ENCODE measurements at places on chromosomes 6 and 20. TPM values are rescaled to one million over a fixed set of nuclear protein-coding genes. Genes with fewer than 3 reads are reported as not detected.

- DNase-seq, result no peak
Measured at GRCh38 chr20:47377122-47377722, 20.7 kb upstream of the ZMYND8 start.

The SLC52A3 gene
- not detected for total RNA-seq

GRCh38 chr6:169069356-169069755 lies 184.3 kb downstream of the THBS2 start:
- no peak for DNase-seq

- no peak for DNase-seq
Measured at GRCh38 chr20:58981628-58982364, 740 bp downstream of the NELFCD start.

GRCh38 chr20:49361862-49362660 lies 84.2 kb upstream of the ZNFX1 start:
- no peak for DNase-seq

The KIF6 gene
- 0.29 TPM for total RNA-seq

DNA sequence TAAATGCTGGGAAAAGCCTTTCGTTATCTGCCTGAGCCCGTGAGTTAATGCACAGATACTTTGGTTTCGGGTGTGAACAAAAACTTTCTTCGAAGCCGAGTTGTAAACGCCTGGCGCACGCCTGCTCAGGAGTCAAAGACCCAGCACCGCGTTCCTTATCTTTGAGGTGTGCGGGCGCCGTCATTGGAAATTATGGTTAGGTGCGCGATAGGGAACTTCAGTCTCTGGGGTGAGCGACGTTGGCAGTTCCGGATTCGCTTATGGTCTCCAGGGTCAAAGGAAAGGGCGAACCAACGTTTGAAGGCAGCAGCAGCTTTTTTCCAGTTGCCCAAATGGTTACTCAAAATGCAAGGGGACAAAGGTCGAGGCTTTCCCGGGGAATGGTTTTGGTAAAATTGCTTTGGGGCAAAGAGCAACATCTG lies 853 bp downstream of the SLC22A3 start:
- DNase-seq, result no peak

The NRM gene
- total RNA-seq, result 35.7 TPM

The SLC25A27 gene
- 0.64 TPM for total RNA-seq

The PSMB9 gene
- total RNA-seq, result 202 TPM

The CST3 gene
- not detected for total RNA-seq

The EHMT2 gene
- total RNA-seq, result 40.1 TPM

The MYCT1 gene
- not detected for total RNA-seq

DNA sequence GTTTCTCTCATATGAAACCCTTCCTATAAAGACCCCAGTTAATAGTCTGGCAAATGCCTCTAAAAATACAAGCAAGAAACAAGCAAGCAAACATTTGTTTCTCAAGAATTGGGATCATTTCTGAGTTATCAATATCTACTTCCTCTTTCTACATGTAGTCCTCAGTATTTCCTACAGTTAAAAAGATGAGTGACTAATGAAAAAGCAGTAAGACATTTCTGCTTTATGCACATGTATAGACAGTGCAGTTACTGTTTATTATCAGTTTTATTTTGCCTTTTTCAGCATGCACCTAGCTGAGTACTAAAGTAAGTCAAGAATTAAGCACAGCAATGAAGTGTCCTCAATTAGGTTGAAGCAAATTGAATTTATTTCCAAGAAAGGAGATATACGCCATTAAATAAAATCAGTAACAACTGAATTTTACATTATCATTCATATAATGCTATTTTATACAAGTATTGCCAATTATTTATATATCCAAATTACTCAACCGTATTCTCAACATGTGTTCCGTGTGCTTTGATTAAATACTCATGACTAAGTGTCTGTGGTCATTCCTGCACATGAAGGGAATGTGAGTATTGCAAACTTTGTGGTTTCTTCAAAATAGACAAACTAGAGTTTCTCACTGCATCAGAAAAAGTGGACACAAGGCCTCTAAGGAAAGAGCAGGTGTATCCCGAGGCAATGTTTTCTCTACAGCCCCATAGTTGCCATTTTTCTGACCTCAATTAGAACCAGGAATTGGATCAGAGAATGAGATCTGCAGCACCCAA lies 159.3 kb upstream of the MARCKS start:
- no peak for DNase-seq

DNA sequence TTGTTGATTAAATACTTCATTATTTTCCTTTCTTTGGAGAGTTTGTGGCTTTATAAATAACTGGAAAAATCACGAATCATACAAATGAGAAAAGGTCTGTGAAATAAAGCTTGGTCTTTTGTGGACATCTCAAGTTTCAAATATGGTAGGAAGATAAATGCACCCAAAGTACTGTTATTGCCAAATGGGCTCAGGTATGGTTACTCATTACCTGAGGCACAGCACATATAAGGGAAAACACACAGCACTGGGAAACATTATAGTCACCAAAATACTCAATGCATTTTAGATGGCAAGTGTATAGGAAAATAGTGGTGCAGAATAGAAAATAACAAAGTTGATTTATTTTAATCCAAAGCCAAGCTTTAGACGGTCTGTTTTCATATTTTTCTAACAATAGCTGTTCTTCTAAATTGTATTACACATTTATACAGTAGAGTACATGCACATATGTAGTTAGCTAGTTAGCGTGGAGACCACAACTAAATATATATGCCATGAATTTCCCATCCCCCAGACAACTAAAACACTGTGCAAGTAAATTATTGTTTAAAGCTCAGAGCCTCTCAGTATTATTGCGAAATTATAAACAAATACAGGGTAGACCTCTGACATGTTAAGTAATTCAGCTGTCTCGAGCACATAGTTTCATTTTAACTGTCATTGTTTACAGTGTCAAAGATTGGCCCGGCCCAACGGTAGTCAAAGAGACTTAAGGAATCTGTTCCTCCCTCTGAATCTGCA lies 336.0 kb downstream of the SYNE1 start:
- DNase-seq, result no peak

The FOXF2 gene
- total RNA-seq, result not detected

- DNase-seq, result no peak
Measured at GRCh38 chr20:47258745-47259695, 97.5 kb downstream of the ZMYND8 start.

The TBP gene
- total RNA-seq, result 26.2 TPM

DNA sequence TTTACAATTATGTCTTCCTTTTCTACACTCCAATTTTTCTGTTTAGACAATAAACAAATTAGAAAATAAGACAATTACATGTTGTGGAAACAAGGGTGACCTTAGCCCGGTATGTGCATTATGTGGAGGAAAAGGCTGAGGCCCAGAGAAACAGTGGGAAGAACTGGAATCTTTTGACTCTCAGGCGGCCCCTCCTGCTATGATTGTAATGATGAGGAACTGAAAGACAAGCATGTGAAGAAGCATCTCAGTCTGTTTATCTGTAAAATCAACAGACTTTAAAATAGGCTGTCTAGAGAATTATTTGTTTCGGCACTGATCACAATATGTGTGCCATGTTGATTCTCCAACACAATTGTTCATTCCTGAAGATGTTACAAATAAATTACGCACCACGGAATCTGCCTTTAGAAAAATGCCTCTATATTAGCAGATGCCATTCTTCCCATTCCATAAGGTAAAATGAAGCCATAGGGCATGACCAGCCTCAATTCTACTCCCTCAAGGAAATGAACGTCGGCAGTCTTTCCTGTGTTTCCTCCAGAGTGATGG lies 1201.6 kb upstream of the CITED2 start:
- no peak for DNase-seq

GRCh38 chr6:45577836-45578504 lies 200.2 kb upstream of the SUPT3H start:
- DNase-seq, result no peak

DNA sequence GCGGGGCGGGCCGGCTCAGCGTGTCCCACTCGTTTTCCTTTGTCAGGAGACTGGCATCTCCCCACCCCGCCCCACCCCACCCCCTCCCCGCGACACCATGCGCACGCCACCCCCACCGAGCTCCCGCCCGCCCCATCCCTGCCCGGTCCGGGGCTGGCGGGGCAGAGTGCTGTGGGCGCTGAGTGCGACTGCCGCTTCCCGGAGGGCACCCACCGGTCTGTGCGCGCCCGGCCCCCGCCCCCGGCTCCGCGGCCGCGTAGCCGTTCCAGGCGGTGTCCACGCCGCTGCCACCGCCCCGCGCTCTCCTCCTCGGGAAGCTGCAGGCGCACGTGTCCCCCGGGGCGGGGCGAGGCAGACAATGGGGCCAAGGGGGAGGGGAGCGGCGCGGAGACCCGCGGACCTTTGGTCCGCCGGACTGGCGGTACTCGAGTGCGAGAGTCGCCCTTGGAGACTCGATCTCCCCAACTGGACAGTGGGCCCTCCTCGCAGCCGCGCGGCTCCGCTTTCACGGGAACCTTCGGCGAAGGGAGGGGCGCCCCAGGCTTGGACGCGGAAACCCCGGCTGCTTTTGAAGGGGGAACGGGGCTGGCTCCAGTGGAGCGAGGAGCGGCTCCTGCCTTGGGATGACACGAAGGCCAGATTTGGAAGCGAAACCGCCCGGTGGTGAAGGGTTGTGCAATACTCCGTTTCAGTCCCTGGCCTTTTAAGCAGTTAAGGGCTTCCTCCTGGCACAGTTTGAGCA lies 1.0 kb upstream of the SYNCRIP start:
- peak; percentile 82 for DNase-seq

DNA sequence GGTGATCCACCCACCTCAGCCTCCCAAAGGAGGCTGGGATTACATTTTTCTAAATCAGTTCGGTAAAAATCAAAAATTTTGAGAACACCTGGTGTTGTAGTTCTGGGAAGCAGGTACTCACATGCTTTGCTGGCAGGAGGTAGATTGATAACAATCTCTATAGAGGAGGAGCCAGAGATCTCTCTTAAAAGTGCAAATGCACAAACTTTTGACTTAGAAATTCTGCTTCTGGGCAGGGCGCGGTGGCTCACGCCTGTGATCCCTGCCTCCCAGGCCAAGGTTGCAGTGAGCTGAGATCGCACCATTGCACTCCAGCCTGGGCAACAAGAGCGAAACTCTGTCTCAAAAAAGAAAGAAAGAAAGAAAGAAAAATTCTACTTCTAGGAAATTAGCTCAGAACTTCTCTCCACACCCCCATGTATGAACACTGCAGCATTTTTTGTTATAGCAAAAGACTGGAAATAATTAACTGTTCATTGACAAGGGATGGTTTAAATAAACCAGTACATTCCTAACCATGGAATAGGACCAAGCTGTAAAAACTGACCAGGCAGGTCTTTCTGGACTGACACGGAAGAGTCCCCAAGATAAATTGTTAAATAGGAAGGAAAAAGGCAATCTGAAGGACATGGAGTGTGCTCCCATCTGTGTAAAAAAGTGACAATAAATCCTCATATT lies 14.4 kb upstream of the TRIB3 start:
- no peak for DNase-seq

GRCh38 chr6:108157981-108158525 lies 7.8 kb upstream of the NR2E1 start:
- no peak for DNase-seq

DNA sequence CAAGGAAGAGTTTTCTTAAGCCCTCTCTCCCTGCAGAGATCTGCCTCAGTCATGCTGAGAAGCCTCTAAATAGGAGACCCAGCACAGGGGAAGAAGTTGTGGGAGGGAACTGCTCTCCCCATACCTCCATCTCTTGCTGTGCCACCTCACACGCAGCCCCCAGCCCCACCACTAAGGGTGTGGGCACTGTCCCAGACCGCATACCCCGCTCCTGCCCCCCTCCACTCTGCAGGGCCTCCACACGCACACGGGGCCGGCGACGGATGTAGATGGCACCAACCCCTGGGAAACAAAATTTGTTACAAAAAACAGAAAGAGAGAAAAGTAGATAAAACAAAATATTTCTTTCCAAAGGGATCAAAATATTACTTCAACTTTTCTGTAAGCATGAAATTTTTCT lies 10.2 kb upstream of the CPNE1 start:
- no peak for DNase-seq

DNA sequence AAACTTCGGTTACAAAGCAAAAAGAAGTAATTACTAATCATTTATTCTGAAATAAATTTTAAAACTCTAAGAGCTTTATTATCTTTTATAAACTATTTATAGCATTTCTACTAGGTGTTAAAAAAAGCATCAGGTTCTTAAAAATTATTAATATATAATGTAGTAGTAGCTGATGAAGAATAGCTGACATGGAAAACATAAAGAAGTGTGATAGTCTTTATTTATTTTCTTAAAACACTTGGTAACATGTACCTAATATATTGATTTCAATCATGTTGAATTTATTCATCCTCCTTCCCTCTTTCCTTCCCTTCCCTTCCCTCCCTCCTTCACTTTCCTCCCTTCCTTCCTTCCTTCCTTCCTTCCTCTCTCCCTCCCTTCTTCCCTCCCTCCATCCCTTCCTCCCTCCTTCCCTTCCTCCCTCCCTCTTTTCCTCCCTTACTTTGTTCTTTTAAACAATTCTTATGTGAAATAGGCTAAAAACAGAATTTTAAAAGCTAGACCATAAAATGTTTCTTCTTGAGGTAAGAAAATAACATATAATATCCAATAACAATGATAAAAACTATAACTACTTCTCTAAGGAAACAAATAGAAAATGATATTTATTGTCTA lies 913.9 kb upstream of the MAP3K7 start:
- DNase-seq, result no peak

DNA sequence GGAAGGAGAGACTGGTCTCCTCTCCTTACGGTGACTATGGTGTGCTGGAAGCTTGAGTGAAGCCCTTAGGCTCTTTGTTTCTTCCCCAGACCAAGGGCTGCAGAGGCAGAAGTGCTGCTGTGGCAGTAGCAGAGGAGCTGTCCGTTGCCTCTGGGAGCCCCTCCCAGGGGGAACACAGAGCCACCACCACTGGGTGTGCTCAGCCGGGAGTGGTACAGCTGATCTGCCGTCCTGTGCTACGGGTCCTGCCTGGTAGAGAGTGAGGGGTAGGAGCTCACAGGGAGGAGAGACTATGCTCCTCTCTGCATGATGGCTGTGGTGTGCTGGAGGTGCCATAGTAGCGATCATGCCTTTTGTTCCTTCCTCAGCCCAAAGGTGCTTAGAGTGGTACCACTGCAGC lies 318.7 kb downstream of the DOK5 start:
- no peak for DNase-seq

All from activated naive CD4-positive, alpha-beta T cell treated with anti-CD3 and anti-CD28 coated beads, Interleukin-2, amount 50 U/mL, for 72 hours (primary cell).